GM12892 (cell line): ENCODE measurements at places on chromosomes 7 and 10.

- no peak for DNase-seq
Observed at GRCh38 chr10:5574642-5575131, 49.9 kb downstream of the CALML3 start.

GRCh38 chr7:134660242-134660785 is 13.7 kb downstream of the BPGM start:
- no peak for DNase-seq

- DNase-seq = no peak
Observed at GRCh38 chr10:101986624-101986971, 69.4 kb downstream of the ARMH3 start.

- DNase-seq = no peak
Observed at GRCh38 chr10:103854265-103854685, 1.1 kb downstream of the SH3PXD2A start.

GRCh38 chr7:18900803-18901202 is 216.6 kb downstream of the TWIST1 start:
- DNase-seq = no peak

DNA sequence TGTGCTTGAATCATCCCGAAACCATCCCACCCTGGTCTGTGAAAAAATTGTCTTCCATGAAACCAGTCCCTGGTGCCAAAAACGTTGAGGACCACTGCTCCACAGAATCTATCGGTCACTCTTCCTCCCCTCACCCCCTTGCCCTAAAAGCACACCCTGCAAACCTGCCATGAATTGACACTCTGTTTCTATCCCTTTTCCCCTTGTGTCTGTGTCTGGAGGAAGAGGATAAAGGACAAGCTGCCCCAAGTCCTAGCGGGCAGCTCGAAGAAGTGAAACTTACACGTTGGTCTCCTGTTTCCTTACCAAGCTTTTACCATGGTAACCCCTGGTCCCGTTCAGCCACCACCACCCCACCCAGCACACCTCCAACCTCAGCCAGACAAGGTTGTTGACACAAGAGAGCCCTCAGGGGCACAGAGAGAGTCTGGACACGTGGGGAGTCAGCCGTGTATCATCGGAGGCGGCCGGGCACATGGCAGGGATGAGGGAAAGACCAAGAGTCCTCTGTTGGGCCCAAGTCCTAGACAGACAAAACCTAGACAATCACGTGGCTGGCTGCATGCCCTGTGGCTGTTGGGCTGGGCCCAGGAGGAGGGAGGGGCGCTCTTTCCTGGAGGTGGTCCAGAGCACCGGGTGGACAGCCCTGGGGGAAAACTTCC is 784 bp upstream of the SERPINE1 start:
- no peak for DNase-seq

GRCh38 chr7:98229991-98230745 is 18.9 kb downstream of the BHLHA15 start:
- DNase-seq = no peak

DNA sequence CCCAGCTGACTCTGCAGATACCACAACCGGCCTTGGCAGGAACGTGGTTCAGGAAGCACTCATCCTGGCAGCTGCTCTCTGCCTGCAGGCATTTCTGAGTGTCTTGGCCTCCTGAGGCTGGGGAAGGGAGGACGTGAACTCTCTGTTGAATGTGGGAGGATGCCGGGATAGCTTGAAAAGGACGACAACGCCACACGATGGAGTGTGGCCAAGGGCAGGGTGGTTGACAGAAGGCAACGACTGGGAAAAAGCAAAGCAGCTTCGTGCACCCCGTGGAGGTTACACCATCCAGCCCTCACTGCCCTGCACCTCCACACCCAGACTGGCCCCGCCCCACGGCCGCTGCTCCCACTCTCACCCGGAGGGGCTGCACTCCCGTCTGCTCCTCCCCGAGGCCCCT is 466.1 kb upstream of the FOXK1 start:
- no peak for DNase-seq

DNA sequence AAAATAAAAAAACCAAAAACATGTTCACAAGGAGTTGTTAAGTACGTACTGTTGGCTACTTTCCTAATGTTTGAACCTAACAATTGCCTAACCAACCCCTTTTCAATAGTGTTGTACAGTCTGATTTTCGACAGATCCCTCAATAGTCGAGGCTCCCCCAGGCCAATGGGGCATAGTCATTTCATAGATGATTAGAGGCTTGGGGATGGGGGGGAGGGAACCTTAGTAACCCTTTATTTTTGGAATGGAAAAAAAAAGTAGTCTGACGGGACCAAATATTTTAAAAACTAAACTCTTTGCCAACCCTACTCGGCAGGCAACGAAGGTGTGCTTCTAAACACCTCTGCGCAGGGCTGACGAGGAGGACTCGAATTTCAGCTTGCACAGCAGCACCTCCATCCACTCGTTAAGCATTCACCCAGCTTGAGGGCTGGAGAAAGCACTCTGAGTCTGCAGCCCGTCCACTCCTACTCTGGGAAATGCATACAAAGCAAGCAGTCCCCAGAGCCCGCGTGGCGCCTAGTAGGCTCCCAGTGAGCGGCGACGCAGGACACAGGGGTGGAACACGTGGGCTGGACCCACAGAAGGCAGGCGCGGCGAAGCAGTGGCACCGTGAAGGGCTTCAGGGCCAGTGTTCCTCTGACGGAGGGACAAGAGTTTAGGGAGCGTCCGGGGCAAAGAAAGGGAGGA is 899 bp downstream of the PUS7 start:
- DNase-seq = peak; percentile 40

GRCh38 chr7:158953912-158954311 is 97.6 kb downstream of the DYNC2I1 start:
- no peak for DNase-seq

DNA sequence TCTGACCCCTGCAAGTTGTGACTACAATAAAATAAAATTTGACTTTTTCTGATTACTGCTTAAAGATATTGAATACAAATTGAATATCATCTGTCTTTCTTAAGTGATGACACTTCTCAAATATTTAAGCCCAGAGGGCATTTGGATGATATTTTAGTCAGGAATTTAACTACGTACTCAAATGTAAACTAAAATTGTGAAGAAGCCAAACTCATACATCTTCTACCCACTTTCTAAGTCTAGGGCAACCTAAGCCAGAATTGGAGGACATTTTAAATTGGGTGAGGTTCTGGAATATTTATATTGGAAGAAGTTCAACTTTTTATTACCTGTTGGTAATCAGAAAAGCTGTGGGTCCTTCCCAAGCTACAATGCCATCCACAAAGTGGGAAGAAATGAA is 149.1 kb upstream of the WDR11 start:
- no peak for DNase-seq

- DNase-seq = no peak
Observed at GRCh38 chr7:151057506-151057988, at the start of gene CDK5. TSS of gene CDK5 (minus strand) at chr7:151057897. CDS start at chr7:151057848, 49 bp downstream.

DNA sequence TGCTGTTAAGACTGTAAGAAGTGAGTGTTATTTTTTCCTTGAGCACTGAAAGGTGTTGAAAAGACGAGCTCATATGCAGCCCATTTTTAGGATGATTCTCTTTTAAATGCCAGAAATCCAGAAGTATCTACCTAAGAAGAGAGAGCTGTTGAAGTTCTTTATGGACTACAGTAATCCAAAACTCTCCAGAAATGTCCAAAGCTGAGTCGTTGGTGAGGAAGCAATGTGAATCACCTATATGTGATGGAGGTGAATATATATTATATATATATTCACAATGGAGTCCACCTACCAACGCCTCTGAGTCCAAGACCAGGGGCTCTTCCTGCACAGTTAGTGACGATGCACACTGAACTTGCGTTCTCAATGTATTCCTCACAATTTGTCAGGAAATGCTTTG is 252.7 kb upstream of the PITRM1 start:
- no peak for DNase-seq

- no peak for DNase-seq
Observed at GRCh38 chr7:144818511-144818910, 17.3 kb downstream of the TPK1 start.

- no peak for DNase-seq
Observed at GRCh38 chr7:38902449-38902848, 6.5 kb downstream of the VPS41 start.

- no peak for DNase-seq
Observed at GRCh38 chr7:69698109-69698825, 100.0 kb downstream of the AUTS2 start.

DNA sequence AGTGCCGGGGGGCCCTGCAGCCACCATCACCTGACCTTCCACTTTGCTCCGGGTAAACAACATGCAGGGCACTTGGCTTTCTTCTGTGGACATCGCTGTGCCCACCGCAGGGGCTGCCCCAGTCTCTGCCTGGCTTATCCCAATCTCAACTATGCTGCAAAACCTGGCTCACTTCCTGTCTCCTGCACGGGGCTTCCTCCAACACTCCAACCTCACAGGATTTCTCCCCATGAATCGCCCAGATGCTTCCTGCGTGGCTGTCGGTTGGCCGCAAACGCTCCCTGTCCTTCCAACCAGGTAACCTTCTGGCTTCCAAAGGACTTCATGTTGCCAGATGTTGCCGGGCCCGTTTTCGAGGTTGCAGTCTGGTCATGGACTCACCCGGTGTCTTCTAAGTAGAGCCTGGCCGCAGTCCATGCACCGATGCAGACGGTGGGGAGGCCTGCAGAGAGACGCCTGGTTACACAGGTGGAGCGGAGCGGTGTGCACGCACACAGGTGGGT is 109.0 kb downstream of the VIPR2 start:
- no peak for DNase-seq

GRCh38 chr7:7183061-7183837 is 905 bp downstream of the C1GALT1 start:
- DNase-seq = peak; percentile 27

DNA sequence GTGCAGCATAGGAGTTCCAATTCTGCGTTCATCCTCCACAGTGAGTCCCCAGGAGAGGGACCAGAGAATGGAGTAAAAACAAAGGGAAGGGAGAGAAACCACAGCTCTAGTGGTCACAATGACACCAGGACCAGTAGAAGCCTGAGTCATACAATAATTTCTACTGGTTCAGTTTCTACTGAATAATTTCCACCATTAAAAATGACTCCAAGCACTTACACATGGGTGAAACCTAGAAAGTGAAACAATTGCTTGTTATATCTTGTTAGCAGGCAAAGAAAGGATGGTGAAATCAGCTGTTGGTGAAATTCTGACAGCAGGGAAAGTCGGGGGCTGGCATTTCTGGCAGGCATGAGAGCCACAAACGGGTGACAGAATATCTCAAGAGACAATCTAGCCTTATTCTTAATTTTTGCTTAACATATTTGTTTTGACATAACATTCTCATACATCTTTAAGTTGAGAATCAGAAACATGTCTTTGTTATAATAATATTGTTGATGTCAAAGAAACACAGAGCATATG is 1065.8 kb upstream of the C7orf33 start:
- no peak for DNase-seq

GRCh38 chr7:115435178-115435577 is 513.3 kb downstream of the MDFIC start:
- DNase-seq = no peak

- peak; percentile 35 for DNase-seq
Observed at GRCh38 chr10:115093776-115094408, 727 bp downstream of the ATRNL1 start.

GRCh38 chr7:104174798-104175197 is 33.0 kb downstream of the ORC5 start:
- no peak for DNase-seq

GRCh38 chr10:75803816-75804552 is 372.6 kb downstream of the LRMDA start:
- DNase-seq = no peak

DNA sequence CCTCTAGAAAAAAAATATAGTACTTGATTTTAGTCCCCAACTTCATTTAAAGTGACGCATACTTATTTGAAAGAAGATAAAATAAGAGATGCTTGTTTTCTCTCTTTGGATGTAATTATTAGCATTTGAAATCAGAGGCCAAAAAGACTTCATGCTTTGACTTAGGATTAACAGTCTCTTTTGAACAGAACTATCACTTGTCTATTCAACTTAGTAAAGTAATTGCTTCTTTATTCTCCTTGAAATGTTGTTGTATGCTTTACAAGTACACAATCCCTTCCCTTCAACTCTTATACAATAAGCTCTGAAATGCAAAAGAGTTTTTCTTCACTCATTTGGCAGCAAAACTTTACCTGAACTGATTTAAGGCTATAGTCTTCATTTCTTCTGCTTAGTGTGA is 80.8 kb downstream of the HIBADH start:
- DNase-seq = no peak

DNA sequence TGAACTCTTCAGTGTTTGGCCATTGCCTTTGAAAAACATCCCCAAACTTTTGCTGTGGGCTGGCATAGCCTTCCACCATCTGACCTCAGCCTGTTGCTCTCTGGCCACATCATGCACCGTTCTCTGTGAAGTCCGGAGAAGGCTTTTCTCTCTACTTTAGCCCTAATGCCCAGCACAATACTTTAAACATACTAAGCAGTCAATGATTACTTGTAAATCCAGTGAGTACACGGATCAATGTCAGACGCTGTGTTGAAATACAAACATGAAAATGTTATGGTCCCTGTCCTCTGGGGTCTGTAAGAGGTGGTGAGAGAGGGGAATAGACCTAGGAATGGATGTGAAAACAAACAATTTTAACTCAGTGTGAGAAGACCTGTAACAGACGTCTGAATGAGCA is 297.9 kb downstream of the PLXDC2 start:
- DNase-seq = no peak
